ENCODE measurements at places on chromosomes 6 and 20.

- DNase-seq, result no peak
- no peaks in the 10 kb centered on the region for H3K36me3 ChIP-seq
- no peak overlapping the region for H3K27ac ChIP-seq
- no peaks in the 10 kb centered on the region for H3K4me1 ChIP-seq
- no peak overlapping the region for H3K4me3 ChIP-seq
Measured at GRCh38 chr6:81787313-81788068, 35.0 kb upstream of the TENT5A start.

DNA sequence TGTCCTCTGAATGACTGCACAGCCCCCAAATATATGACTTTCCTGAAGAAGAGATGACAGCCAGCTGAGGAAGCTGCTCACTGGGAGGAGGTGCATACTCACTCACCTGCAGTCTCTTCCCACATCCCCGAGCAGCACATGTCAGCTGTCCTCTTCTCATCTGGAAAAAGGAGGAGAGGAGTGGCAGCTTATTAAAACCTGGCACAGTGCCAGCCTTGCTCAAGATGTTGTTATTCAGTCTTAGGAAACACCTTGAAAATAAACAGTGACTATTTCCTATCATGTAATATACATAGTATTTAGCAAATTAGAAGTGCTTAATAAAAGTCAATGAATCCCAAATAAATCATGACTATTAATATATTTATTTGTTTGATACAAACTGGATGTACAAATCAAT lies 232.9 kb downstream of the EPM2A start:
- no peak overlapping the region for H3K4me3 ChIP-seq
- H3K4me1 ChIP-seq, result no peaks in the 10 kb centered on the region
- no peaks in the 10 kb centered on the region for H3K36me3 ChIP-seq
- H3K27ac ChIP-seq, result no peak overlapping the region
- DNase-seq, result no peak

DNA sequence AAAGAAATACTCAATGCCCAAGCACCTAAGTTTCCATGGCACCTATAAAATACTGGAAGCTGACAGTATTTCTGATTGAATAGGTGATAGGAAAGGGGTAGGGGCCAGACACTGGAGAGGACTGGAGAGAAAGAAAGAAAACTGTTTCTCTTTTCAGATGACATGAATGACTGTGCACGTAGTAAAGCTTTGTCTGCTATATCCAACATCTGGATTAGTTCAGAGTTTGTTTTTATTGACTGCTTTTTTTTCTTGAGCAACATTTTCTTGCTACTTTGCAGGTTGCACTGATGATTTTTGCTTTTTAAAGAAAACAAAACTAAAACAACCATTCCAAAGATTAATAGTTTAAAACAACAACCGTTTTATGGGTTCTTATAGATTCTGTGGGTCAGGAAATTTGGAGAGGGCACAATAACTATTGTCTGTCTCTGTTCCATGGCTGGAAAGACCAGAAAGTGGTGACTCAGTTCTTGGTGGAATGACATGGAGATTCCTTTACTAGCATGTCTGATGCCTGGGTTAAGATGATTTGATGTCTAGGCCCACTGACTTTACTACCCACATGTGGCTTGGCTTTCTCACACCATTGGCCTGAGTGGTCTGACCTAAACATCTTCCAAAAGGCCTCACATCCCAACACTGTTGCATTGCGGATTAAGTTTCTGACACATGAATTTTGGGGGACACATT lies 12.2 kb upstream of the LRP11 start:
- DNase-seq, result no peak
- H3K4me3 ChIP-seq, result no peak overlapping the region
- H3K4me1 ChIP-seq, result no peaks in the 10 kb centered on the region
- no peak overlapping the region for H3K27ac ChIP-seq
- no peaks in the 10 kb centered on the region for H3K27me3 ChIP-seq

- no peaks in the 10 kb centered on the region for H3K36me3 ChIP-seq
- H3K4me1 ChIP-seq, result no peaks in the 10 kb centered on the region
- no peaks in the 10 kb centered on the region for H3K27me3 ChIP-seq
Measured at GRCh38 chr6:56899311-56899710, 55.6 kb upstream of the BEND6 start.

- no peaks in the 10 kb centered on the region for H3K4me1 ChIP-seq
- no peaks in the 10 kb centered on the region for H3K27me3 ChIP-seq
- DNase-seq, result no peak
- peaks cover 68% of the 10 kb centered on the region for H3K36me3 ChIP-seq
- H3K4me3 ChIP-seq, result no peak overlapping the region
- no peak overlapping the region for H3K27ac ChIP-seq
Measured at GRCh38 chr6:17656644-17657043, 50.1 kb downstream of the NUP153 start.

DNA sequence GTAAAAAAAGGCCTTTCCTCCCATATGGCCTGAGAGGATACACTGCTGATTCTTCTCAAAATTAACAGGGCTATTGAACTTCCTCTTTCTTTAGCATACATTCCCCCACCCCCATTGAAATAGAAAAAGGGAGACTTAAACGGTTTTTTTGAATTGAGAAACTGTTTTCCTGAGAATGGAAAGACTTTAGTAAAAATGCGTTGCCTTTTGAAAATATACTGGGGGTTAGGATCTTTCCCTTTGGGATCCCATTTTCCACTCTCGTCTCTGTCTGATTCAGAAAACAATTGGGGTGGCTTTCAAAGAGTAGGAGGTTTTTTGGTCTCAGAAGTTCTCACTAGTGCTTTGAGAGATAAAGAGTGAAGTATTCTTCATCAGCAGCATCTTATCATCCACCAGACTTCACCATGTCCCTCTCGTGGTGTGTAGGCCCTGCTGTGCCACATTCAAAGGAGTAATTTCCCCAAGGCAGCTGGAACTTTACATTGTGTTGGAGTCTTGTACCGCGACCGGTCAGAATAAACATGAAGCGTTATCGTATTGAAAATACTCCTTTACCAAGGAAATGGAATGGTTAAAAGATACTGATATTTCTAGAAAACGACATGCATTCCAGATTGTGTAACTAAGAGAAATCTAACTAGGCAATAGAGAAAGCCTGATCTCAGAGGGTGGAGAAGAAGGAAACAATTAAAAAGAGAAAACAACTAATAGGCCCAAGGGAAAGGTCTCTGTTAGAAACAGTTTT lies 10.6 kb downstream of the MYB start:
- H3K27ac ChIP-seq, result peak overlapping the region; percentile 19
- H3K4me3 ChIP-seq, result no peak overlapping the region
- H3K4me1 ChIP-seq, result peaks cover 13% of the 10 kb centered on the region
- no peak for DNase-seq
- H3K36me3 ChIP-seq, result no peaks in the 10 kb centered on the region

Data from left lung (tissue), 14 donors.